ENCODE measurements at places on chromosomes 2 and 18. TPM values are rescaled to one million over a fixed set of nuclear protein-coding genes. Genes with fewer than 3 reads are reported as not detected.

The CNTNAP5 gene
- not detected for total RNA-seq

The MCM6 gene
- 2.9 TPM for total RNA-seq

The SP140L gene
- 4.3 TPM for total RNA-seq

The PROKR1 gene
- total RNA-seq, result not detected

DNA sequence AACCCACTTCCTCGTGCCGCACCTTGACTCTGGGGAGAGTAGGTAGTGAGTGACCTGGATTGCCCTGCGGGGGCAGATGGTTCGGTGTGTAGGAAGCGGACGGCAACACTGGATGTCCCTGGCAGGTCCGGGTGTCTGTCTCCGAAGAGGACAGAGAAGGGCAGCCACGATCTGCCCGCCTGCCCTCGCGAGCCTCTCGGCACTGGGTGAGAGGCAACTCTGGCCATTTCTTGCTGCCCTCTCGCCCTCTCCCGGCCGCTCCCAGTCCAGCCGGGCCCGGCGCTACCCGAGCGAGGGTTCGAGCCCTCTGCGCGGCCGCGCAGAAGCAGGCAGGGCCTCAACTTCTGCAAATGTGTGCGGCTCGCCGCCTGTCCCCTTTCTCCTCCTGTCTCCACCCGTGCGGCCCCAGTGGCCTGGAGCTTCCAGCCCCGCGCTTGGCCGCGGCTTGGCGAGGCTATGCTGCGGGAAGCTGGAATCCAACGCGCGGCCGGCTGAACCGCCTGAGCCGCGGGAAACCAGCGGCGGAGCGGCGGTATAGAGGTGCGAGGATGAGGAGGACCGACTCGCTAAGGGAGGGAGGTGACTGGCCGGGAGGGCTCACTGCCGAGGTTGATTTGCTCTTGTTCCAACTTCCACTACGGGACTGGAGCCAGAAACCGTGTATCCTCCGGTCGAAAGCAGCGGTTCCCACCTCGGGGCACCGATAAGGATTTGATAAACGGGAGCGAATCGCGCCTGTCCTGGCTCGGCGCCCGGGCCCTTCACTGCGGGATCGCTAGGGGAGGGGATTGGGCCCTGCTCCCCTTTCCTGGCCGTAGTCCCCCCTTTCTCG is 1.5 kb downstream of the EPAS1 start:
- H3K4me1 ChIP-seq, result peaks cover 84% of the 10 kb centered on the region
- H3K36me3 ChIP-seq, result peaks cover 7% of the 10 kb centered on the region
- no peaks in the 10 kb centered on the region for H3K27me3 ChIP-seq
- H3K4me3 ChIP-seq, result peak overlapping the region; percentile 94
- peak overlapping the region; percentile 99 for H3K27ac ChIP-seq

DNA sequence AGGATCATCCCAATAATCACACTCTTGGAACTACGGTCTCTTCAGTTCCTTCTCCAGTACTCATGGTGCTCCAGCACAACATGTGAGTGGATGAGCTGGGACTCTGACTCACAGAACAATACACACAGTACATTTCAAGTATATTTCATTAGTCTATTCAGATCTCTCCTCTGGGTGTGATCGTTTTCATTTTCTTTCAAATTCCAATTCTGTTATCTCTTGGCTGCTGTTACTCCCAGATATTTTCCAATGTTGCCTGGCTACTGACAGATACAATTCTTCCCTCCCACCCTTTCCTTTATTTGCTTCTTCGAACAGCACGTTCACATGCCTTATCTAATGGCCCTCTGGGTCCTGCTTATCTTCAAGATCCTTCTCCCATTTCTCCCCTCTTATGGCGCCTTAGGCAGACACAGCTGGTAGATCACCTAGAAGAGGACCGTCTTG is 216.0 kb downstream of the ACKR3 start:
- H3K4me3 ChIP-seq, result no peak overlapping the region
- no peak for DNase-seq
- H3K4me1 ChIP-seq, result peaks cover 6% of the 10 kb centered on the region
- H3K27me3 ChIP-seq, result no peaks in the 10 kb centered on the region
- peak overlapping the region; percentile 27 for H3K27ac ChIP-seq

GRCh38 chr2:167550448-167550847 is 662.2 kb downstream of the XIRP2 start:
- no peaks in the 10 kb centered on the region for H3K4me1 ChIP-seq
- H3K4me3 ChIP-seq, result no peak overlapping the region
- no peaks in the 10 kb centered on the region for H3K36me3 ChIP-seq
- H3K27me3 ChIP-seq, result no peaks in the 10 kb centered on the region
- no peak overlapping the region for H3K27ac ChIP-seq

GRCh38 chr18:44697315-44697714 is 16.6 kb downstream of the SETBP1 start:
- H3K27ac ChIP-seq, result peak overlapping the region; percentile 41
- no peak for DNase-seq

DNA sequence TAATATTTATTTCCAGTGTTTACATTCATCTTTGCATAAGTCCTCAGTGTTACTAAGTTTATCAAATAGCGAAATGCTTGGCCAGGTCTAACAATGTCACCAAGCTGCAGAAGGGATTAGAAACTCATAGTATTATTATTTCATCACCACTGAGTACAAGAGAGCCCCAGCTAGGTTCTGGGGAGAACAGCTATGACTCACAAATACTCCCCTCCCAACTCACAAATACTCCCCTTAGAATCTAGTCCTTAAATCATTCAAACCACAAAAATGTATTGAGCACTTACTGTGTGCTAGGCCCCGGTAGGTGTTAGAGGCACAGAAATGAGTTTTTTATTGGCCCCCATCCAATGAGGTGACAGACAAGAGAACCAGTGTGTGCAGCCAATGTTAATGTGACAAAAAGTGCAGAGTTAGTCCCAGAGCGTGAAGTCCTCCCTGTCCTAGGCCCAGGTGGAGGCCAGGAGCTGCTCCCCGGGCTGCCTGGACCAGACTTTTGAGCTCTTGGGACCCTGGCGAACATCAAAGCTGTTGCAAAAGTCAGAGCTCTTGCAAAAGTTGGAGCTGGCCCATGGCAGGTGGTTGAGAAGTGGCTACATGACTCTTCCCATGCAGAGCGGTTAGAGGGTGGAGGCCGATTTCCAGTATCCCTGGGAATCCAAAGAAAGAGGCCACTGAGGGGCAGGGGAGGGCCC is 9.8 kb downstream of the STEAP3 start:
- no peaks in the 10 kb centered on the region for H3K27me3 ChIP-seq
- H3K27ac ChIP-seq, result no peak overlapping the region
- H3K4me1 ChIP-seq, result no peaks in the 10 kb centered on the region
- no peak overlapping the region for H3K4me3 ChIP-seq

- no peaks in the 10 kb centered on the region for H3K27me3 ChIP-seq
- H3K4me1 ChIP-seq, result peaks cover 6% of the 10 kb centered on the region
These were observed 181.9 kb downstream of the CALCRL start for GRCh38 chr2:187266147-187266546.

GRCh38 chr2:139216435-139216834 is 436.2 kb upstream of the NXPH2 start:
- H3K27me3 ChIP-seq, result no peaks in the 10 kb centered on the region
- no peaks in the 10 kb centered on the region for H3K4me1 ChIP-seq
- H3K36me3 ChIP-seq, result no peaks in the 10 kb centered on the region
- DNase-seq, result no peak
- H3K4me3 ChIP-seq, result no peak overlapping the region
- H3K27ac ChIP-seq, result no peak overlapping the region
